ENCODE measurements at places on chromosomes 12 and 14.

DNA sequence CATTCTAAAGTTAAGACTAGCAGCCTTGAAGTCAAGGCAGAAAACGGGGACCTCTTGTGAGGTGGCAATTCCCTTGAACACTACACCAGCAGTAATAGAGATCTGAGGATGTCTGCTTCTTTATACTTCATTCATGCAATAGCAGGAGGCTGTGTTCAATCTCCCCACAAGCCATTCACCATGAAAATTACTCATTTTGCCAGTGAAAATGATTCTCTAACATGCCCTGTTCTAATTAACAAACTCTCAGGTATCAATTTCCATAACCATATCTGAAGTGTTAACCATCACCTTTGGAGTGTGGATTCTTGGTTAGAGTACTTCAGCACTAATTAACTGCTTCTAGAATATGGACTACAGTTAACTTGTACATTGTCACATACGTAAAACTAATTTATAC, 3.4 kb upstream of the GLIPR1 start:
- no peak for DNase-seq

GRCh38 chr12:62893276-62893675, 41.7 kb downstream of the PPM1H start:
- no peak for DNase-seq

GRCh38 chr12:87660987-87661774, 368.0 kb downstream of the C12orf50 start:
- no peak for DNase-seq

DNA sequence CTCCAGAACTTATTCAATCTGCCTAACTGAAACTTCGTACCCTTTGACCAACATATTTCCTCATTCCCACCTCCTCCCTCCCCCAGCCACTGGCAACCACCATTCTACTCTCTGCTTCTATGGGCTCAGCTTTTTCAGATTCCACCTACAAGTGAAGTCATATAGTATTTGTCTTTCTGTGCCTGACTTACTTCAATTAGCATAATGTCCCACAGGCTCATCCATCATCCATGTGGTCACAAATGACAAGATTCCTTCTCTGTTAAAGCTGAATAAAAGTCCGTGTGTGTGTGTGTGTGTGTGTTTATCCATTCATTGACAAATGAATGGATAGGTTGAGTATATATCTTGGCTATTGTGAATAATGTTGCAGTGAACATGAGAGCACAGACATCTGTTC, 1.3 kb upstream of the C14orf39 start:
- DNase-seq, result no peak

GRCh38 chr12:49564686-49565405, 3.1 kb downstream of the MCRS1 start:
- DNase-seq, result no peak

DNA sequence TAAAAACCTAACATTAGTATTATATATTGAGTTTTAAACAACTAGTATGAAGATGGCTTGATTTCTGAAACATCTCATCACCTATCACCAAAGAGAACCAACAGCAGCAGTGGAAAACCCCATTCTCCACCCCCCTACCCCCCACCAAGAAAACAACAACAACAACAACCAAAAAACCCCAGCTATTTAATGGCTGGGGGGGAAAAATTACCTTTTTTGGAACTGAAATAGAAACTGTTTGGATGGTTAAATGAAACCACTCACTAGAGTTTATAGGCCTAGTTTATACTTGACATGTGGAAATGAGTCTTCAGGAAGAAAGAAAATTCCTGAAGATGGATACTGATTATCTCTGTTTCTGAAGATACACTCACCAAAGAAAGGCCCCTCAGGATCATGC, 30.3 kb downstream of the PPP2R5E start:
- peak; percentile 4 for DNase-seq

GRCh38 chr12:6116471-6117021, 7.9 kb downstream of the VWF start:
- DNase-seq, result no peak

DNA sequence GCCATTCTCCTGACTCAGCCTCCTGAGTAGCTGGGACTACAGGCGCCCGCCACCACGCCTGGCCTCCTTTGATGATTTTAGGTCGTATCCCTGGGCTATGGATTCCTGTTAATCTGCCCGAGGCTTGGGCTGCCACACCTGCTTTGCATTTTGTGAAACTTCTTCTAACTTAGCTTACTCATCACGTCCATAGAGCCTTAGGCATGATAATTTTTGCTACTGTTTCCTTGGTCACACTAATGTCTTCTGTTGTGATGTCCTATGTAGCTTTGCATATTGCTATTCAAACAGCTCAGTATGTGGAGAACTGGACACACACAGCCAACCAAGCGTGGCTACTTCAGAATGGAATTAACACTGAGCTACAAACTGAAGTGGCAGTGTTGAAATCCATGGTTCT, 47.5 kb upstream of the DDX11 start:
- no peak for DNase-seq

- DNase-seq, result no peak
Measured at GRCh38 chr14:35352274-35353233, 52.0 kb downstream of the NFKBIA start.

GRCh38 chr12:126055521-126055920, 990.3 kb downstream of the AACS start:
- no peak for DNase-seq

GRCh38 chr12:94178882-94179281, 30.5 kb downstream of the PLXNC1 start:
- DNase-seq, result no peak

DNA sequence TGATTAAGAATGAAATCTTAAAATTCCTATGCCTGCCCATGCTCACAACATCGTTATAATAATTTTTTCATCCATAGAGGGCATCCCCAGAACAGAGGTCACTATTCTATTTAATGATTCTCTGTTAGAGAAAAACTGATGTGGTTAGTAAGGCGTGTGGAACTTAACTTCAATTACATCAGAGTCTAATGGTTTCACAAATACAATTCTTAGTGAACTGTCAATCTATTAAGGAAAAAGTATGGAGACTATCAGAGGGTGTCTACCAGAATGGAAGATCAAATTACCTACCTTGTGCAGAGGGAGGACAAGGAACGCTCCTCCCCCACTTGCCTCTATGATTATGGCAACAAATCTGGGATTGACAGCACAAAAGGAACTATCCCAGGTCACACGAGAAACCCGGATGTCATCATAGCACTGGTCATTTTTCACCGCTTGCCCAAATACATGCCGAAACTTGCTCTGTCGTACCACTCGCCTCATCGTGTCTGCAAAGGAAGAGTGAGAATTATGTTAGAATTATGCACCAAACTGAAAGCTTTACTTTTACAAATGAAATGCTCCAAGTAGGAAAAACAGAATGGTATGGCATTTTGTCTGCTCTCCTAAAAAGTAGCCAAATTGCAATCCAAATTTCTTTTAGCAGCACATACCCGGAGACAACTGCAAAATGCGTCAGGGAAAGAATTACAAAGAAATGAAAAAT, 30.3 kb downstream of the CORO1C start:
- no peak for DNase-seq

- no peak for DNase-seq
Measured at GRCh38 chr12:106113042-106113441, 25.7 kb downstream of the NUAK1 start.

- DNase-seq, result no peak
Measured at GRCh38 chr14:54839701-54840119, 62.9 kb downstream of the GCH1 start.

GRCh38 chr12:51951843-51952722, 584 bp downstream of the ACVR1B start:
- no peak for DNase-seq

DNA sequence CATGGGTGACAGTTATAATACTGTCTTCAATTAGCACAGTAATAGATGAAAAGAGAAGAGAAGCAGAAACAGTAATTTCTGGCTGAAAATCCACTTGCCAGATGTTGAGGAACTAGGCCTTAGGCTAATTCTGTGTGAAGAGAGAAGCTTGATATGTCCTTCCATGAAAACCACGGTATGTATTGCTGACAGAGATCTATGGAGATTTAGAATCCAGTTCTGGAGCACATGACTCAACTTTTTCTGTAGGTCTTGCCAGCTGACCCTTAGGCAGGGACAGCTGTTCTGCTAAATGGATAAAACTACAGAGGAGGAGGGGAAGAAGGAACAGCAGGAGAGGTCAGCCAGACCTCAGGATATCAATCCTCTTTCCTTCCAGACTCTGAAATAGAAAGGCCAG, 211.5 kb downstream of the PRKD1 start:
- no peak for DNase-seq

- DNase-seq, result peak; percentile 61
Measured at GRCh38 chr14:105315211-105315721, 718 bp downstream of the PACS2 start.

DNA sequence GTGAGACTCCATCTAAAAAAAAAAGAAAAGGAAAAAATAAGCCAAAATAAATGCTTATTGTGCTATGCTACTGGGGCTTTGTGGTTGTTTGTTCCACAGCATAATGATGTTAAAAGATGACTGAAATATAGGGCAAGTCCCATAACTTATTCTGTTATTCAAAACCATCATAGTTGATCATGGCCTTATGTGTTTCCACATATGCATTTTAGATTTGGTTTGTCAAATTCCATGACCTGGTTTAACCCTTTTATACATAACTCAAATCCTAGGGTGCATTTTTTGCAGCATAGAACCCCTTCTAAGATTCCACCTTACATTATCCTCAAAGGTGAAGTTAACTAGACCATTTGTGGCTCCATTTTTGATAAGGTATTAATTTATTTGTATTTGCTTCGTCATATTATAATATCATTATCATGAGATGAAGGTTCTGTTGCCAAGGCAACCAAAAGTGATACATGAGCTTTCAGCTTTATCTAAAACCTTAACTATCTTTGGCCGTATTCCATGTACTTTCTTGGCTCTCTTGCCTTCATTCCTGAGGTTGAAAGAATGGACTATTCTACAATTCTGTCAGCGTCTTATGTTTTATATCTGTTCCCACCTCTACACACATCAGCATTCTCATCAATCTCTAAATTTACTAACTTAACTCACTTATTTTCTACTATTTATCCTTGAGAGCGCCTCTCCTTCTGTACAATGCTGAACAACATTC, 138.7 kb upstream of the DYRK2 start:
- DNase-seq, result no peak

- no peak for DNase-seq
Measured at GRCh38 chr14:35897616-35898111, 71.5 kb downstream of the BRMS1L start.

GRCh38 chr12:10048526-10048925, 18.0 kb downstream of the CLEC9A start:
- no peak for DNase-seq

DNA sequence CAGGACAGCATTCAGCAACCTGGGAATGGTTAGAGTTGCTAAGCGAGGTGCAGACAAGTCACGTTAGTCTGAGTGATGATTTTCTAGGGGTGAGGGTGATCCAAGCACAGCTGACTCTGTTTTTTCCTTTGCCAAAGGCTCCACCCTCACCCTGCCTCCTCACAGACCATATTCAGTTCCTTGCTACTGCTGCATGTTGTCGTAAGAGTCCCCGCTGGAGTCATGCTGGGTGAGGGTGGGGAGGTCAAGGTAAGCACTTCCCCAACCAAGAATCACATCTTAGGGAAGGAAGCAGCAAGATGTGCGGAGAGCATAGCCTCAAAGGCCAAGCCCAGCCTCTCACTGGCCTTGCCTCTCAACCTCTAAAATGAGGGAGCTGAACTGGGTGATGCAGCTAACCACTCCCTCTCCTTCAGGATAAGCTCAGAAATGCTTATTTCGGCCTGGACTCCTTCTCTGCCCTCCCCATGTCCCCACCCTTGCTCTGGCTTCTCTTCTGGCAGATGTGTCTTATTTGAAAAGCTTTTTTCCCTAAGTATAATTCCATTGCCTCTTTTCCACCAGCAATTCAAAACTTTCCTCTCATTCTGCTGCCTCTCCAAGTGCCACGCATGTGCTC, 66.9 kb upstream of the ACTN1 start:
- DNase-seq, result no peak

DNA sequence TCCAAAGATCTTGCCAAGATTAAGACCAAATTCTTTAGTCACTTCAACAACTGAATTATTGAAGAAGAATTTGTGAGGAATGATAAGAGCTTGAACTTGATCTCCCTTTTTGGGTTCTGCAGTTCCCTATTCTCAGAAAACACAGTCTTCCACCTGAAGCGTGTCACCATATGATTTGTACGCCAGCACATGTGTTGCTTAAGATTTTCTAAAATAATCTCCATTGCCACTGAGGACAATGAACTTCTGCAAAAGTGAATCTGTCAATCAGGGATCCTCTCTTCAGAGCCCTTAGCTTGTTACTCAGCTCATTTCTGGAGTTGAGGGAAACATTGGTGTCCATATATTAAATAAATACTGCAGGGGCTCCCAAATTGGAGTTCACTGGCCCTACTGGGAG, 4.2 kb upstream of the SPIC start:
- no peak for DNase-seq

DNA sequence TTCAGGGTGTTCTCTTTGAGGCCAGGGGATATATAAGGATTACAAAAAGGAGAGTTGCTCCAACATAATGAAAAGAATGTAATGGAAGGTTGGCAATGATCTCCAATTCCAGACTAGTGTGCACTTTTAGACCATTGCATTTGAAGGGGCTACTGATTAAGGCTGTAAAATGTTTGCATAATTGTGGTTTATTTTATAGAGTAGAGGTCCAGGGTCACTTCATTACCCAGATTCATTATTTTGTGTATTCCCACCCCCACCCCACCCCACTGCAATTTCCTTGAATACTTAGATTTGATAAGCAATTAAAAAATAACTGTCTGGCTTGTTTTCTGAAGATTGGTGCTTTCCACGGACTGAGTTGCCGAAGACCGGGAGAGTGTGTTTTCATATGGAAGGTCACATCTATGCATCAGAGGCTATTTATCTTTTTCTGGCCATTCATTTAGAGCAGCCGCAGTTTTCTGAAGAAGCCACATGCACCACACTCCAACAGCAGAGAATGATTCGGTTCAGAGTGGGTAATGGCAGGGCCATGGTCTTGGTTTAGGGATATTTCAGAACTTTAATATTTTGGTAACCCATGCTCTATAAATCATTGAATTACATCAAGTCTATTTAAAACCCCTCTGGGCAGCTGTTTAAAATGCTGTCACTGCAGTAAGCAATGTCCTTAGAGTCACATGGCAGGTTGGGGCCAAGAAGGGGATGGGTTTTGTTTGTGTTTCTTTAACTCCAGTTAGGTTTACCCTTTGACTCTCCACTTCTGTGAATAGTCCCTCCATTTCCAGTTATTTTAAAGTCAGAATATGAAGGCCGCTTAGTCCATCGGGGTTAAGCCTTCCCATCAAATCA, 94.6 kb downstream of the TMEM30B start:
- DNase-seq, result no peak

- DNase-seq, result no peak
Measured at GRCh38 chr14:92938235-92938875, 15.4 kb downstream of the CHGA start.

- no peak for DNase-seq
Measured at GRCh38 chr14:76201162-76201561, 49.4 kb downstream of the GPATCH2L start.
